ENCODE measurements at places on chromosomes 6 and 20. TPM values are rescaled to one million over a fixed set of nuclear protein-coding genes. Genes with fewer than 3 reads are reported as not detected.

FILIP1 gene
- total RNA-seq, result 5.3 TPM

OOEP gene
- not detected for total RNA-seq

SIRPD gene
- total RNA-seq, result not detected

ADGRB3 gene
- total RNA-seq, result 183 TPM

SAMD5 gene
- 26.3 TPM for total RNA-seq

ZC2HC1B gene
- total RNA-seq, result not detected

CDC25B gene
- 10.1 TPM for total RNA-seq

Measured in diencephalon (tissue), 1 donor.